ENCODE measurements at places on chromosomes 5 and 9.
A peak's percentile ranks its signal among the peaks of the same experiment; 100 is the strongest.

- DNase-seq = no peak
These were observed 541 bp downstream of the GNPDA1 start for GRCh38 chr5:142012186-142012785.

GRCh38 chr9:134413112-134413715 lies 87.0 kb downstream of the RXRA start:
- no peak for DNase-seq

DNA sequence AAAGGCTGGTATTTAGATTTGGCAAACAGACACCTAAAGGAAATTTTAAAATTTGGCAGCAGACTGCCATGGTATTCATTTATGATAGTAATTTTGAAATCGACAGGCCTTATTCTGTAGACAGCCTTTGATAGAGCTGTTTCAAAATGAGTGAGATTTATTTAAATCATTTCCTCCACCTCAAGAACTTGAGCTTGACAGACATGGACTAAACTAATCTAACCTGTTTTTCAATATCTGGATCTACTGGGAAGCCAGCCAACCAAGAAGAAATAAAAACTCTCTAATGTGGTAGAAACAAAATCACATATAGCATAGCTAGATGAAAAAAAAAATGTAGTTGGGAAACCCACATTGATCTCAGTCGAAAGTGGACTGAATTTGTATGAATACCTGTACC lies 56.9 kb upstream of the RASA1 start:
- DNase-seq = no peak

- peak; percentile 57 for DNase-seq
These were observed 117.6 kb upstream of the ANKRD55 start for GRCh38 chr5:56350597-56351170.

- no peak for DNase-seq
These were observed 43.4 kb upstream of the TRIM32 start for GRCh38 chr9:116643691-116644090.

- DNase-seq = no peak
These were observed 62.0 kb upstream of the FST start for GRCh38 chr5:53418409-53418808.

DNA sequence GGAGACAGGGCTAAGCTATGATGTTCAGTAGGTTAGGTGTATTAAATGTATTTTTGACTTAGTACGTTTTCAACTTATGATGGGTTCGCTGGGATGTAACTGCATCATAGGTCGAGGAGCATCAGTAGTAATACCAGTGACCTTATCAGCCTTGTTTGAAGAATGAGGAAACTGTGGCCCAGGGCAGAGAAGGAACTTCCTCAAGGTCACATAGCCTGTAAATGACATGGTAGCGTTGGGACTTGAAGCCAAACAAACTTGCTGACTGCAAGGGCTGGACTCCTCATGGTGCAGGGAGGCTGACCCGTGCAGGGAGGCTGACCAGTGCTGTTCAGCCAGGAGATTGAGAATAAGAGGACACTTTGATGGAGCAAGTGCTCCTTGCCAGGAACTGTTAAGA lies 21.3 kb upstream of the PTPN3 start:
- no peak for DNase-seq

- no peak for DNase-seq
These were observed 12.2 kb downstream of the IPO11 start for GRCh38 chr5:62424763-62425162.

DNA sequence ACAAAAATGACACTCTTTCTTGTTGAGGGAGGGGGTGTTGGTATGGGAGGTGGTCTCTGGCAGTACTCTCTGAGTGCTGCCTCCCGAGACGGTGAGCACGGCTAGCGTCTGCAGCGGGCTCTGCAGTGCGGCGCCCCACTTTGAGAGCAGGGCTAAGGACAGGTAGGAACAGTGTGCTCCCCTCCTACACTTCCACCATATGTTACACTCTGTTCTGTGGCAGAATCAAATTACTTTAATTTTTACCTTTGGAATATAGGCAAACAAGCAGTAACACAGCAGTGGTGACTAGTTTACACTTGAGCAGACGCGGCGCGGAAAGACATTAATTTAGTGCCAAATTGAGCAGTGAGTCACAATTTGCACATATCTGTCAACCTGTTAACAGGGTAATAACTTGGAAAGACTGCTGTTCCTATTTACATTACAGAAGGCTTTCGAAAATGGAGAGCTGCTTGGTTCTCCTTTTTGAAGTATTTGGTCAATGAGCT lies 136.3 kb downstream of the MED27 start:
- DNase-seq = no peak

GRCh38 chr5:67378256-67378655 lies 181.7 kb upstream of the CD180 start:
- no peak for DNase-seq

DNA sequence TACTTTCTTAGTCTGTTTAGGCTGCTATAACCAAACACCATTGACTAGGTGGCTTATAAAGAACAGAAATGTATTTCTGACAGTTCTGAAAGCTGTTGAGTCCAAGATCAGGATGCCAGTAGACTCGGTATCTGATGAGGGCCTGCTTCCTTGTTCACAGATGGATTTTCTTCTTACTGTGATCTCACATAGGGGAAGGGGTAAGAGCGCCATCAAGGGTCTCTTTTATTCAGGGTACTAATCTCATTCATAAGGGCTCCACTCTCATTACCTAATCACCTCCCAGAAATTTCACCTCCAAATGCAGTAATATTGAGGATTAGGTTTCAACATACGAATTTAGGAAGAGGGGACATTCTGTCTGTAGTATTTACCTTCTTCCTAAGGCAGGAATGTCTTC lies 384.0 kb upstream of the DMAC1 start:
- no peak for DNase-seq

GRCh38 chr9:137053944-137054931 lies at the start of gene ENTPD2:
Gene ENTPD2, minus strand, starts transcription at chr9:137054061. Its CDS starts 64 bp downstream, at chr9:137053997.
- DNase-seq = no peak

GRCh38 chr5:149641000-149641576 lies 59.8 kb downstream of the ARHGEF37 start:
- no peak for DNase-seq

GRCh38 chr5:179930788-179931473 lies 23.2 kb upstream of the TBC1D9B start:
- DNase-seq = no peak

- DNase-seq = no peak
These were observed 34.3 kb downstream of the STK10 start for GRCh38 chr5:172153695-172154094.

- no peak for DNase-seq
These were observed 65.0 kb upstream of the GGTA1 start for GRCh38 chr9:121564504-121565260.

DNA sequence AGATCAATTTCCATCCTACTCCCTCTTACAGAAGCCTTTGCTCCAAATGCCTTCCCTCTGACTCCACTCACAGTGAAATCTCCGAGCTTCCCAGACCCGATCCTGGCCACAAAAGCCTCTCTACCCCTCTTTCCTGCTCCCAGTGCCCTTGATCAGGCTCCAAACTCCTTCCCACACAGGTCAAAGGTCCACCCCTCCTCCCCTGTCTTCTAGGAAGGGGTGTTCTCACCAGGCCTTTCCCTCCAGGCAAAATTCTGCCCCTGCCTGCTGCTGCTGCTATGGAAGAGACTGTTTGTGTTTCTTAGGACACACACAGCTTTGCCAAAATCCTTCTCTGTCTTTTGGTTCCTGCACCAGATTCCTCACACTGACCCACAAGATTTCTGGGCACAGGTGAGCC lies 85.8 kb upstream of the ALDH1A1 start:
- no peak for DNase-seq

- DNase-seq = peak; percentile 51
These were observed 57.9 kb downstream of the DIAPH1 start for GRCh38 chr5:141560725-141561483.

GRCh38 chr5:103207011-103207410 lies 51.6 kb upstream of the MACIR start:
- no peak for DNase-seq

GRCh38 chr5:135318924-135319323 lies 80.1 kb downstream of the MACROH2A1 start:
- DNase-seq = no peak

- DNase-seq = no peak
These were observed 41.4 kb upstream of the IL7R start for GRCh38 chr5:35815089-35815936.

GRCh38 chr5:177370488-177371119 lies 12.9 kb downstream of the RGS14 start:
- no peak for DNase-seq

GRCh38 chr9:90240541-90240940 lies 402.1 kb downstream of the DIRAS2 start:
- DNase-seq = no peak

- peak; percentile 31 for DNase-seq
These were observed 306.6 kb downstream of the MLLT3 start for GRCh38 chr9:20315677-20316076.

DNA sequence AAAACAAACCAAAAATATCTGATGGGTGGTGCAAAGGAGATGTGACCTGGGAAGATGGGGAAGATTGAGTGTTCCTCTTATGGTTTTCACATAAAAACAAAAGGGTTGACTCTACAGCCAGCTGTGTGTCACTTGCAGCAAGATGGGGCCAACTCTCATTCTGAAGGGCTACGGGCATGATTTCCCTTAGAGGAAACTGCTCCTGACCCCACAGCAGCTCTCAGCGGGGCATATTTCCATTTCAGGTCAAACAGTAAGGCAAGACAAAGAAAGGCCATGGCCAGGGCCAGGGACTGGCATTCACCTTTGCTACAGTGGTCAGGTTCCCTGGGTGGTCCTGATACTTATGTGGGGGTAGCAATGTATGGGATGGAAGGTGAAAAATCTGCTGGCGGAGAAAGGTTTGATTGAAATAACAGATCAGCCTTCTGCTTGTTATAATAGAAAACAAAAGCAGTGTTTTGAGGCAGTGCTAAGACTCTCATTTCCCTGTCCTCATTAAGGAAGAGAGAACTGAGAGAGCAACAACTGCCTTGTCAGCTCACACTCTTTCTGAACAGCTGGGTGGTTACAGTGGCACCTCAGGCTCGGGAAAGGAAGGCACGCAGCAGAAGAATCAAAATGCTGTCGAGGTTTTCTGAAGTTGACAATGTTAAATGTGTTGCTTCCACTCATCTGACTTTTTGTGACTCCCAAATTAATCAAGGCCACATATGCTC lies 120.7 kb upstream of the PCA3 start:
- no peak for DNase-seq

- no peak for DNase-seq
These were observed 30.7 kb upstream of the JADE2 start for GRCh38 chr5:134494780-134495179.

- DNase-seq = no peak
These were observed 40.8 kb upstream of the LARP1 start for GRCh38 chr5:154714266-154714986.

DNA sequence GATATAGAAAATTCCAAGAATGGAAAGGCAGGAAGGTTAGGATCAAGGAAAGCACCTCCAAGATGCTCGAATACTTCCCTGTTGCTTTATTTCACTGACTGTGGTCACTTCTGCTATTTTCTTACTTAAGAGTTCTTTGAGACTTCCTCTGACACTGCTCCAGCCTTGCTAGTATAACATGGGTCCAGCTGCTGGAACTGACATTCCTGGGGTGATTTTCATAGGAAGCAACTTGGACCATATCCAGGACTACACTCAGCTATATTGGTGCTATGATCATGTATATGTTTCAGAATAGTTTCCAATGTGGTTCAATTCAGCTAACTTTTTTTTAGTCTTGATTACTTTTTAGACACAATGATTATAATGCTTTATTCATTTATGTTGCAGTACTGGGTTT lies 81.6 kb upstream of the CKMT2 start:
- DNase-seq = no peak

DNA sequence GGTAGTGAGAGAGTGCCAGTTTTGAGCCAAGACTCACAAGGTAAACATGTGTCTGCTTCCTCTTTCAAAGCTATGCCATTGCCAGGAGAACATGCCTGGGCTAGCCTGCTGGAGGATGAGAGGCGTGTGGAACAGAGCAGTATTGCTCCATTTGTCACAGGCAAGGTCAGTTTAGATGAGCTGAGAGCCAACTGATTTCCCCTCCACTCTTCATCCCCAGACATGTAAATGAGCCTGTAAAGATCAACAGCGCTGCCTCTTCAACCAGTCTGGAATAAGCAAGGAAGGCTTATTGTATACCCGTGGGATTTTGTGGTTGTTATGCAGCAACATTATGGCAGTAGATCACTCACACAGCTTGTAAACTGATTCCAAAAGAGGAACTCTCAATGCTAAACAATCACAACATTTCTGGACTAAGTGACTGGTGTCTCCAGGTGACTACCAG lies 8.2 kb upstream of the GDNF start:
- DNase-seq = no peak

DNA sequence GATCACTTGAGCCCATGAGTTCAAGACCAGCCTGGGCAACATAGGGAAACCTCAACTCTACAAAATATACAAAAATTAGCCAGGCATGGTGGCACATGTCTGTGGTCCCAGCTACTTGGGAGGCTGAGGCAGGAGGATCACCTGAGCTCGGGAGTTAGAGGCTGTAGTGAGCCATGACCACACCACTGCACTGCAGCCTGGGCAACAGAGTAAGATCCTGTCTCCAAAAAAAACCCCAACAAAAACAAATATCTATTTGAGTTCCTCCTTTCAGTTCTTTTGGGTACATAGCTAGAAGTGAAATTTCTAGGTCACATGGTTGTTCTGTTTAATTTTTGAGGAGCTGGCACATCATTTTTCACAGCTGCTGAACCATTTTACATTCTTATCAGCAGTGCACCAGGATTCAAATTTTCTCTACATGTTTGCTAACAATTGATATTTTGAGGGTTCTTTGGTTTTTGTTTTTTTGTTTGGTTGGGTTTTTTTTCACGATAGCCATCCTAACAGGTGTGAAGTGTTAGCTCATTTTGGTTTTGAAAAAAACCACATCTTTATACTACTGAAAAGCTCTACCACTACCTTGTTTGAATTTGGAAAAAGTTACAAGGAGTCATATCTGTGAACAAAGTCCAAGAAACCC lies 176.9 kb upstream of the SLC12A2 start:
- no peak for DNase-seq

DNA sequence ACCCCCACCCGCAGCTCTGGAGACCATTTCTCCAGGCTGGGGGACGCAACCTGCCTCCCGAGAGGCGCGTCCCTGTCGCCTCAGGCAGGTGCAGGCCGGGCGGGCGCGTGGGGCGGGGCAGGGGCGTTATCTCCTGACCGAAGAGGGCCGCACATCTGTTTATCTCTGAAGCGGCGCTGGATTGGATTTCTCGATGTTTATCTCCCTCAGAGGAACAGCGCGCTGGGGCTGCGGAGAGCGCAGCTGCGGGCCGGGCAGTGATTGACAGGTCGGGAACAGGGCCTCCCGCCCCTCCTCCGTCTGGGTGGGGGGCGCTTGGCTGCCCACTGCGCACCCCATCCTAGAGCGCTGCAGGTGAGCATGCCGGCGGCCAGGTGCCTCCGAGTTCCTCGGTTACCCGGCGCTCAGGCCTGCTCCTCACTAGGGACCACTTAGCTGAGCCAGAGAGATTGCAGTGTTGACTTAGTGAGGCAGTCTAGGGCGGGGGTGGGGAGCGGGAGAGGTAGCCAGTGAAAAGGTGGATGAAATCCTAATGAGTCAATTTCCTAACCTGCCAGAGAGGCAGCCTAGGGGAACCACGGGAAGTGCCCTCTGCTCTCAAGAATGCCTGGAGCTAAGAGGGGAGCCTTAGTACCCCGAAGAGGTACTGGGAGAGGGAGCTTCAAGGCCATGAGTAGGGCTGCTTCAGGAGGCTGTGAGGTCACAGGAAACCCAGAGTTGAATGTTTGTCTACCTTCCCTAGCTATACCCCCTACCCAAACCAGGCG lies 39.6 kb upstream of the TIFAB start:
- DNase-seq = no peak
